Hematopoietic multipotent progenitor cell treated with erythropoietin and hydrocortisone succinate and interleukin-3 and kit ligand, for 4 days (in vitro differentiated cells): ENCODE measurements at places on chromosomes 7 and 10.
A peak's percentile ranks its signal among the peaks of the same experiment; 100 is the strongest.

GRCh38 chr7:87627634-87627994, 584 bp upstream of the RUNDC3B start:
- no peak for DNase-seq

DNA sequence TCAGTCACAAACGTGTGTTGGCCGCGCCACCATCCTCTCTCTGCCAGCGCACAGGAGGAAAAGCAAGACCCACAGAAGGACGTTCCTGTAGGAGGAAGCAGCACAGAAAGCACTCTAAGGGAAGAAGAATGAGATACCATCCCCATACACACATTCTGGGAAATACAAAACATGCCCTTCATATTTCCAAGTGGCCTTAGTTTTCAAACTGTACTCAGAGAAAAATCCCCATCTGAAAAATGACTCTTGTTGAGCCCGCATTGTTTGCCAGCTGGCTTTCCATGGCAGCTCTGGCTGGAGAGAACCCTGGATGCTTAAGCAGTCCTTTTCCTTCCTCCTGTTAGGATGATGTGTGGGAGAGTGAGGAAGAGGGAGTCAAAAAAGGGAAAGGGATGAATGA, 33.1 kb downstream of the MTURN start:
- DNase-seq, result no peak

- peak; percentile 85 for DNase-seq
Measured at GRCh38 chr7:107501593-107501992, 31.7 kb downstream of the GPR22 start.

GRCh38 chr10:12839941-12840611, 161.4 kb downstream of the CCDC3 start:
- no peak for DNase-seq

DNA sequence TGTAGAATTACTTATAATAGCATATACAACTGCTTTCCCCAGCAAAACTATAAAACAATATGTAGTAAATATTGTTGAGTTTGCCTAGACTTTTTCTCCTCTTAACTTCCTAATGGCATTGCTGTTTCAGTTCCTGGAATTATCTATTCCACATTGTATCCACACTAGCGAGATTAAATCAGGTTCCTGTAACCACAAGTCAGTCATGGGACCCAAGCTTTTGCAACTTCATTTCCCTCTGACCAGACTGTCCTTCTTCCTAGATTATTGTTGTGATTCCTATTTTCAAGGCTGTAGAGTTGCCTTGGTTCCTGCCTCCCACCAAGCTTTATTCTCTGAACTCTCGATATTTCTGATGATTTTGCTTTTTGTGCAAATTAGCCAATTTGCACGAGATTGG, 173.3 kb upstream of the ZNF804B start:
- DNase-seq, result peak; percentile 1

DNA sequence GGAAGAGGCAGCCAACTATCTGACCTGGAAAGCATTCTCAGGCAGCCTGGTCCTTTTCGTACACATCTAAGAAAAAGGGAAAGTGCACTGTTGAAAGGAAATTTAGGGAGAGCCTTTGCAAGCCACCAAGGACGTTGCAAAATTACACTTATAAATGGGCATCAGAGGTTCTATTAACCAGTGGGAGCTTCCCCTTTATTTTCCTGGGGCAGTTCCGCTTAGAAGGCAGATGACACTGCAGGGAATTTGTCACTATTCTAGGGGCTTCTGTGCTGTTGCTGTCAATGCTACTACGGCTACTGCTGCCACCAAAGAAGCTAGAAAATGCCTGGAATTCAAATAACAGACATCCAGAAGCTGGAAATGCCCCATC, 79.6 kb upstream of the AUTS2 start:
- DNase-seq, result no peak

GRCh38 chr7:48876087-48876486, 48.3 kb upstream of the CDC14C start:
- no peak for DNase-seq

- DNase-seq, result peak; percentile 77
Measured at GRCh38 chr7:55571511-55572377, 558 bp downstream of the VOPP1 start.

- DNase-seq, result no peak
Measured at GRCh38 chr7:157412021-157412443, 75.2 kb downstream of the DNAJB6 start.

DNA sequence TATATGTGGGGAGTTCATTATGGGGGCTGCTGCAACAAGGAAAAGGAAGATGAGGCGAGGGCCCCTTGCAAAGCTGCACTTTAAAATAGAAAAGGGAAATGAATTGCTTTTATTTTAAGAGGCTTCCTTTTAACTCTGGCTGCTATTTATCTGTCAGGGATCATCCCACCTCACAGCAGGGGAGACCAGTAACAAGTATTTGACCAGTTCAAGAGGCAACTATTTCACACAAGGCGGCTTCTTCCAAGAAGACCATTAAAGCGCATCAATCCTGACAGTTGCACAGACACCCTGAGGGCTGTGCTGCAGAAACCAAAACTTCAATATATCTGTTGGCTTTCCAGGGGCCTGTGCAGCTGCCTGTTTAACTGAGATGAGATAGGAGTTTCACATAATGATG, 1009.2 kb downstream of the SORCS3 start:
- no peak for DNase-seq

DNA sequence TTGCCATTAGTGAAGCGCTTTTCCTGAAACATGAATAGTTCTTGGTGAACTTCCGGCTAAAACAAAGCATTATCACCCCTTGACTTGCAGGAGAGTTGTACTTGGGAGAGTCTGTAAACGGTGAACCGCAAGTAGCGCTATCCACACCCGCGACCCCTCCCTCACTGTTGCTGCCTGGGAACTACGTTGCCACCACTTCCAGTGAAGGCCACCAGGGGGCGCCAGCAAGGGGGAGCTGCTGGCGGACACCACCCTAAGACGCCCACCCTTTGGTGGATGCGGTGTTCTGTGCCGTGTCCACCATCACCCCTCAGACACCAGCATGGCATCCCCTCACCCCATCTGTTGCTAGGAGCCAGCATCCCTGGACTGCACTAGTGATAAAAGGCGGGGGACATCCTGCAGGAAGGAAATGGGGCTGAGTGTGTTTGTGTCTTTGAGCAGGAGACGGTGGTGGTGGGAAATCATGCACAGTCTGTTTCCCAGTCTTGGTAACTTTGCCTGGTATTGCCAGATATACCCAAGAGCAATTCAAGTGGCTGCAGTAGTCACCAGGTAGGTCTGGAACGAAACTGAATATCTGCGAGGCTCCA, 298.2 kb downstream of the FRMD4A start:
- peak; percentile 45 for DNase-seq

DNA sequence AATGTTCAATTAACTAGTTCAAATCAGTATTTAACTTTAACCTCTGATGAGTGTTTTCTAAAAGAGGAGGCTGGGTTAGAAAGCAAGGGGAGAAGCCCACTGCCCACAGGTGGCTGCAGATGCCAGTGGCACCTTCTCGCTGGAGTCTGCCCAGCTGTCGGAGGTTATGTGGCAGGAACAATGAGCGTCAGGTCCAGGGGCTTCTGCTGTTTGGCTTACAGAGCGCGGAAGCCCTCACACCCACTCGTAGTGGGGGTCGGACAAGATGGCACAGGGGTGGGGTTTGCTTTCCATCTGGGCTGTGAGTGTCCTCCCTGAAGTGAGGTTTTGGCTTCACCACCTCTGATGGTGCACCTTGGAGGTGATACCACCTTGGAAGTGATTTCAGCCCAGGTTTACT, 8.5 kb downstream of the DYNC2I1 start:
- no peak for DNase-seq

DNA sequence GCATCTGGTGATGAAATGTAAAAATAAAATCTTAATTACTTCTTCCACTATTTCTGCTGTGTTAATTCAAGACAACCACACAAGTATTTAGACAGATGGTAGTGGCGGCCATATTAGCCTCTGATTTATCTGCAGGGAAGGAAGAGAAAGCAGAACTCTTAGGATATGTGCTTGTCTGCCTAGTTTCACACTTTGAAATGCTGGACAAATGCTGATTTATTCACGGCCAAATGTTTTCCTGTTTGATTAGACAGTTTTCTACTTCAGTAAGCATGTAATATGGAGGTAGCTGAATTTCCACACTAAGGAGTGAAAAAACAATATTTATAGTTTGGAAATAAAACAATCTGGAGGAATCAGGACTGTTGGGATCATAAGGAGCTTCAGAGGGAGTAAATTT, 158.1 kb downstream of the AGMO start:
- peak; percentile 29 for DNase-seq

- DNase-seq, result no peak
Measured at GRCh38 chr7:28487487-28487886, 75.2 kb downstream of the CREB5 start.

DNA sequence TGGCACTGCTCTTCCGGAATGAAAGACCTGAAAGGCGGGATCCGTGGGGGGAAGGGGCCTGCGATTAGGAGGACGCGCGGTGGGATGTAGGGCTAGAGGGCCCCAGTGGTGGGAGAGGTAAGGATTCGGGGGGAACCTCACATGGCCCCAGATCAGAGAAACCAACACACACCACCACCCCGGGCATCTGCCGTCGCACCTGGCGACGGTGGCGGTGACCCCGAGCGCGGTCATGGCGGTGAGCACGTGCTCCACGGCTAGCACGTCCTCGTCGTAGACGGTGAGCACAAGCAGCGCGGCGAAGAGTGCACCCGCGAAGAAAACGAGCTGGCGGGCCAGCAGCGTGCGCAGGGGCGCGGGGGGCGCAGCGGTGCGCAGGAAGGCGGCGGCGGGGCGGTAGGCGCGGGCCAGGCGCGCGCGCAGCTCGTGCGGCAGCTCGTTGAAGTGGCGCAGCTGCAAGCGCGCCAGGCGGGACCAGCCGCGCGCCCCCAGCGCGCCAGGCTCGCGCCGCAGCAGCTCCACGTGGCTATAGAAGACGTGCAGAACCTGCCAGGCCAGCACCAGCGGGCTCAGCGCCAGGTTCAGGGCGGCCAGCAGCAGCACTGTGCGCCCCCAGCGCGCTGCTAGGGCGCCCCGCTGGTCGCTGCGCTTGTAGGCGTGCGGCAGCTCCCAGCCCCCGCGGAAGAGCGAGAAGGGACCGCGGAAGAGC, 5.7 kb downstream of the ATG9B start:
- peak; percentile 60 for DNase-seq

- peak; percentile 8 for DNase-seq
Measured at GRCh38 chr10:4102802-4103344, 317.9 kb upstream of the KLF6 start.

- DNase-seq, result peak; percentile 14
Measured at GRCh38 chr7:110442381-110442837, 648.5 kb upstream of the LRRN3 start.

DNA sequence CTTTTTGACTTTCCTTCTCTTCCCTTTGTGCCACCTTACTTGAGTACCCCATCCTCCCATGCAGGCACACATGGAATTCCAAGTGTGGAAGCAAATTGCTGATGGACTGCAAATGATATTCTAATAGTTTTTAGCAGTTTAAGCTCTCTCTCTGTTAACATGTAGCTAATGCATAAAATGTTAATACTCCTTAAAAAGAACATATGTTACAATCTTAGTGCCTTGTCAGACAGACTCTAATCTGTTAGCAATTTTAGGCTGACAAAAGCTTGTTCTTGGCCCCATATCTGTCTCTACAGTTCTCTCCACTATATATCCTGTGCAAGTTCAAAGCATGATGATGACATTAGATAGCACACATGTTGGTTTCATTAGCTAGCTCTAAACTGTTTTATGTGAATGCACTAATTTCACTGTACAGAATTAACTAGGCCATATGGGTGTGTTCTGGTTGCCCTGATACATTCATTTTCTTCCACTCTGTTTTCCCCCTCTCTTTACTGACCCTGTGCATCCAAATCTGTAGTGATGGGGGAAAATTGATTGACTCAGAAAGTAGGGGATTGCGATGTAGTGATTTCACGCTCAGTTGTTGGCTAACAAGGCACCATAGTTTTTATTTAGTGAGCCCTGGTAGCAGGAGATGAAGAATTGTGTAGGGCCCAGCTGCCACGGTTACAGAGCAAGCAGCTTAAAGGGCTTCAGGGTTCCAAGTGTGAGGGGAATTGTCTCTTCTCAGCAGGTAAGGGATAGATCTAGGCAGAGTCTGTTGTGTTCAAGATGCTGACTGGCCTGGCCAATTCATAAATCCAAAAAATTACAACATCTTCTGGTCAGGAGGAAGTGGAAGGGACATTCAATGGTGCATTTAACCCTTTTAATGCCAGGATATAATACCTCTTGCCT, 114.6 kb upstream of the FZD1 start:
- DNase-seq, result no peak

GRCh38 chr10:73553761-73554160, 37.4 kb downstream of the USP54 start:
- DNase-seq, result no peak

DNA sequence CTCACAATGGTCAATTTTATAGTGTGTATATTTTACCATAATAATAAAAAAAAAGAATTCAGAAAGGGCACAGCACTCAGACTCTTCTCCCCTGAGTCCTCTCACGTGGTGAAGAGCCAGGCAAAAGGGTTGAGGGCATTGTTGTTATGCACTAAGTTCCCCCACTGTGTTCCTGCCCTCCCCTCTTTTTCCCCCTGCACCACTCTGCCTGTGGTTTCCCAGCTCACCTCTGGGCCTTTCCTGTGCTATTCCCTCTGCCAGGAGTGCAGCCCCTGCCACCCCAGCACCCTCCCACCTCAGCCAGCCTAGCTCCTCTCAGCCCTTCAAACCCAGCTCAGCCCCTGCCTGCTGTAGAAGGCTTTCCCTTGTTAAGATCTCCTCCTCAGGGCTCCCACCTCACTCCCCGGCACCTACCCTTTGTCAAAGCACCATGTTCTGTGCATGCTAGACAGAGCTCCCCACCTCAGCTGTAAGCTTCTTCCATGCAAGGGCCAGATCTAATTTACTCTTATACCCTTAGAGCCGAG, 108.5 kb downstream of the KCNMA1 start:
- no peak for DNase-seq

GRCh38 chr7:139708541-139708940, 69.3 kb downstream of the HIPK2 start:
- no peak for DNase-seq

DNA sequence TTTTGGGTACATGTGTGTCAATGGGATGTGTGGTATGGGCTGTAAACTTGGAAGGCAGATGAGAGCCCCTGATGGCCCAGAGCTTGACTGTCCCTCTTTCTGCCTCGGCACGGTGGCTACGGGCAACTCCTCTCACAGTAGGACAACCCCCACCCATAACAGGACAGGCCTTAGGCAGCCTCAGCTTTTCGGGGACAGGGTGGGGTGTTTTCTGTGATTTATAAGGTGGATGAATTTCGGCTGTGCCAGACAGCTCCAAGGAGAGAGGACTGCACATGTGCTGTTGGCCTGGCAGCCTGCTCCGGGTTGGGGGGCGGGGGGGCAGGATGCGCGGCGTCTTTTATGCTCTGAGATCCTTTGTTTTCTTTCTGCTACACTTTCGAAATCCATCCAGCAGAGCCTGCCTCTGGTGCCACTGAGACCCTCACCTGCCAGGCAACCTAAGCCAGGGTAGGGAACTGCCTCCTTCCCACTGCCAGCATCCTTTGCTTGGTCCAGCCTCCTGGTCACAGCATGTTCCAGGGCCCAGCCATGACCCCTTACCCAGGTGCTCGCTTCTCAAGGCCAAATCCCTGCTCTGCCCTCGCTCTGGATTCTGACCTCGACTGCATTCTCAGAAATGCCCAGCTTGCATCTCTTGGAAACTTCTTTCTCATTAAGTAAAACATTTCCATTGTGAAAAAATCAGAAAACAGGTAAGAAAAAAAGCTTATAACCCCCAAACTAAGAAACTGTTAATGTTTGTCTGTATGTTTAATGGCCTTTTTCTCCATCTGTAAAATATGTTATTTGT, 15.4 kb upstream of the BTBD16 start:
- no peak for DNase-seq
